ENCODE measurements at places on chromosomes 5 and 9. TPM values are rescaled to one million over a fixed set of nuclear protein-coding genes. Genes with fewer than 3 reads are reported as not detected.

DNA sequence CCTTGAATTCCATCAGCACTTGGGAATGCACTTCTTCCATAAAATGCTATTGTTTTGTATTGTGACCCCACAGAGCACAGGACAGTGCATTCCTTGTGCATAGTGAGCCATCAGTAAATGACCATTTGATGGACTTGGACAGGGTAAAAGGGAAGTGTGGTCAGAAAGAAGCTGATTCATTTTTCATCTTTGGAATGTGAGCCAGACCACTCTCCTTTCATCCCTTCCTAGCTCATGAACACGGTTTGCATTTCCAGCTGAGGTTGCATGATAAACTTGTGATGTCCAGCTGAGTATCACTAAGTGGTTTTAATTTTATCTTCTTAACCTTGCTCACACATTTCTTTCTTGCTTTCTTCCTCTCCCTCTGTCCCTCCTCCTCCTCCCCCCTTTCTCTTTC, 101.3 kb downstream of the NUDT12 start:
- no peaks in the 10 kb centered on the region for H3K27me3 ChIP-seq
- no peaks in the 10 kb centered on the region for H3K4me1 ChIP-seq
- no peak overlapping the region for H3K27ac ChIP-seq
- DNase-seq, result no peak

The PCDHB8 gene
- 3.9 TPM for total RNA-seq

The CCDC112 gene
- total RNA-seq, result 5.3 TPM

DNA sequence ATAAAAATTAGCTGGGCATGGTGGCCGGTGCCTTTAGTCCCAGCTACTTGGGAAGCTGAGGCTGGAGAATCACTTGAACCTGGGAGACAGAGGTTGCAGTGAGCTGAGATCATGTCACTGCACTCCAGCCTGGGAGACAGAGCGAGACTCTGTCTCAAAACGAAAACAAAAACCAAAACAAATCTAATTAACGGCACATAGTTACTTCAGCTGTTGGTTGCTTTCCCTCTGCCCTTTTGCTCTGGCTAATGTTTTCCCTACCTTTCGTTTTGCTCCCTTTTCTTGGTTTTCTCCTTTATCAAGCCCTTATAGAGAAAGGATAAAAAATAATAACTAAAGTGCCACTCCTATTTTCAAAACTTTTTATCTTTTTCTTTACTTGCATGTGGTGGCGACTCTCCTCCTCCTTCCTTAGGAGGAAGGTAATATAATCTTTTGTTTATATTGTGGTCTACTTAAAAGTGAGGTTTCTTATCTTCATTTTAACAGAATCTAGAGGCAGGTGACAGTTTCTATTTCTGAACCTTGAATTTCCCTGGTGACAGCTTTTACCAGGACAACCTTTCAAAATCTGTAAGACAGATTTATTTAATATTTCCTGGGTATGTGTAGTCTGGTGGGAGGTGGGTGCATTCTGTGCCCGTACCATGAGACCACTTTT, 125.4 kb downstream of the ARHGEF28 start:
- no peaks in the 10 kb centered on the region for H3K27me3 ChIP-seq
- H3K4me1 ChIP-seq, result peaks cover 10% of the 10 kb centered on the region
- H3K36me3 ChIP-seq, result no peaks in the 10 kb centered on the region
- H3K27ac ChIP-seq, result no peak overlapping the region
- DNase-seq, result no peak

DNA sequence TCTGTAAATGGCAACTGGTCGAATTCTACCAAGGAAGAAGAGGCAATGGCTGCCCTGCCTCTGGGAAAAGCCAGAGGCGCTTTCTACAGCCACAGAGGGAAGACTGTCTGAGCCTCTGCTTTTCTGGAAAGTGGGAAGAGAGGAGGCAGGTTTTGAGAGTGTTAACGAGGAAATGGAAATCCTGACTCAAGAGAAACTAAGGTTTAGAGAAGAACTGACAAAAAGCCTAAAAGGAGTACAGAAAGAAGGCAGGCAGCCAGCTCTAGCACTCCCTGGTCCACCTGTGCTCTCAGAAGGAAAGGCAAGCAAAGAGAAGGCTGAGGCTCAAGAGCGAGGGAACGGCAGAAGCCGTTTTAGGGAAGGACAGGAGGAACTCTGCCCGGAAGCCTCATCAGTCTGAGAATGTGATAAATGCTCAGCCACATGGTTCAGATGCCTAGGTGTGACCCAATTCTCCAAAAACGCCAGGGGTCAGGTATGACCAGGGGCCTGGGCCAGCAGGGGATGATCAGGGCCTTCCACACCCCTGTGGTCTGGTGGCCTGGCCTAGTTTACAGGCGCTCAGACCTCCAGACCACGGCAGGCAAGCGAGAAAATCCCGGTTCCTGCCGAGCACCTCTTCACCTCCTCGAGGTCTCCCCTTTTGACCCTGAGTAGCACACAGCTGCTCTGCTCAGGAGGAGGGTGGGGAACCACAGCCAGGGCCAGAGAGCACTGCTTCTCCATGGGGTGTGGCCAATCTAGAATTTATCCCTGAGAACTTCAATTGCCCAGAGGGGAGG, 79.9 kb upstream of the FBXW11 start:
- peaks cover 3% of the 10 kb centered on the region for H3K36me3 ChIP-seq
- no peak for DNase-seq
- no peak overlapping the region for H3K27ac ChIP-seq

DNA sequence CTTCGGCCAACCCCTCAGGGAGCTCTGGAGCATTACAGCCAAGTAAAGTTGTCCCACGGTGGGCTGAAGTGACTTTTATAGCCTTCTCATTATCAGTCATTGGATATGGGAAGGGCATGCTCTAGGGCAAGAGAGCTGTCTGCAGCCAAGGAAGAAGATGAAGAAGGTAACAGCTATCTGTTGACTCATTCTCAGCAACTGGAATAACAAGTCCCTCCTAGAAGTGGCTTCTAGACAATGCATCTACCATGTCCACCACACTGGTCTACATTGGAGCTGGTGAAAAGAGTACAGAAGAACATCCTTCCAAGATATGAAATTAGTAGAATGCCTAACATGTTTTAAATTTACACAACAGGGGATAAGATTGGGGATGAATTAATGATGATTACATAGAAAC, 524.2 kb downstream of the ACTL7B start:
- no peak overlapping the region for H3K4me3 ChIP-seq
- no peaks in the 10 kb centered on the region for H3K27me3 ChIP-seq
- H3K36me3 ChIP-seq, result peaks cover 4% of the 10 kb centered on the region
- no peak overlapping the region for H3K27ac ChIP-seq

The FAM169A gene
- 14.5 TPM for total RNA-seq

DNA sequence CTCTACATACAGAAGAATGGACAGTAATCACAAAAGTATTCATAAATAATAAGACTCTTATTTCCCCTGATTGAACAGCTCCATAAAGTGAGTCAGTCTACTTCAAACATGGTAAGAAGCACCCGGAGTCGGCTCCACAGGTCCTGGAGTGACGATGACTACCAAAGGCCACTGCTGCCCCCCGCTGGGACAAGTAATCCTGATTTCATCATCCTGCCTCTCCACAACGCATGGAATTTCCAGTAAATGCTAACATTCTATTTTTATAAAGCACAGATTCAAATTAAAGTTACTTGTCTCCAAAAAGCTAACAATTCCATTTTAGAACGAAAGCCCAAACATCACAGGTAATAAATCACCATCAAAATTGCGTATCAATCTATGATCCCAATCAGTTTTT, 16.2 kb downstream of the ATPSCKMT start:
- H3K27ac ChIP-seq, result peak overlapping the region; percentile 34
- no peaks in the 10 kb centered on the region for H3K27me3 ChIP-seq
- no peaks in the 10 kb centered on the region for H3K4me1 ChIP-seq
- peaks cover 36% of the 10 kb centered on the region for H3K36me3 ChIP-seq
- H3K4me3 ChIP-seq, result no peak overlapping the region

DNA sequence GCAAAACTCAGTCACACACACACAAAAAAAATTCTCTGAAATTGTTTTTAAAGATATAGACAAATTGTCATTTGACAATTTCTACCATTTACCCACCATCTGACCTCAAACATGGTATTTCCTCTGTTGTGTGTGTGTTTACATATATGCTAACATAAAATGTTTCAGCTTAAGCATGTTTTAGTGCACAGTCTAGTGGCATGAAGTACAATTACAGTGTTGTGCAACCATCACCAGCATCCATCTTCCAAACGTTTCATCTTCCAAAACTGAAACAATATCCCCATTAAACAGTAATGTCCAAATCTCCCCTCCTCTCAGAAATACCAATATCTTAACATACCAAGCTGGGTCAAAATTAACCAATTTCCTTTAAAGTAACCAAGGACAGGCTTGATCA, 65.2 kb downstream of the MYO10 start:
- no peak overlapping the region for H3K4me3 ChIP-seq
- no peak overlapping the region for H3K27ac ChIP-seq
- peaks cover 30% of the 10 kb centered on the region for H3K4me1 ChIP-seq
- no peak for DNase-seq

The SLC46A2 gene
- 0.14 TPM for total RNA-seq

DNA sequence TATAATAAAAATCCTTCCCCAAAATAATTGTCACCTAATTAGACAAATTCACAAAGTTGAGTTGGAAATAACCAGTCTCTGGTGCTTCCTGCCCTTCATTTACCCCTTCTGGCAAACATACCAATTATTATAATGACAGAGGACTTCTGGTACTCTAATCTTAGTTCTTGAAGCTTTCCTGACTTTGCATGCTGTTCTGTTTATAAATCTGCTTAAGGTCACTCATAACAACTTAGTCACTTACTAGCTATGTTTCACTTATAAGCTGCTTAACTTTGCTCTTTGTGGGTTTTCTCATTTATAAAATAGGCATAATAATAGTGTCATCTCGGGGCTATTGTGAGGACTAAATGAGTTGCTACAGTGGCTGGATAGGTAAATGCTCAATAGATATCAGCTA, 446.5 kb downstream of the EFNA5 start:
- H3K36me3 ChIP-seq, result no peaks in the 10 kb centered on the region
- H3K4me3 ChIP-seq, result no peak overlapping the region
- H3K27ac ChIP-seq, result no peak overlapping the region
- H3K27me3 ChIP-seq, result no peaks in the 10 kb centered on the region
- DNase-seq, result no peak
- H3K4me1 ChIP-seq, result no peaks in the 10 kb centered on the region

The TRIM52 gene
- 14.1 TPM for total RNA-seq

DNA sequence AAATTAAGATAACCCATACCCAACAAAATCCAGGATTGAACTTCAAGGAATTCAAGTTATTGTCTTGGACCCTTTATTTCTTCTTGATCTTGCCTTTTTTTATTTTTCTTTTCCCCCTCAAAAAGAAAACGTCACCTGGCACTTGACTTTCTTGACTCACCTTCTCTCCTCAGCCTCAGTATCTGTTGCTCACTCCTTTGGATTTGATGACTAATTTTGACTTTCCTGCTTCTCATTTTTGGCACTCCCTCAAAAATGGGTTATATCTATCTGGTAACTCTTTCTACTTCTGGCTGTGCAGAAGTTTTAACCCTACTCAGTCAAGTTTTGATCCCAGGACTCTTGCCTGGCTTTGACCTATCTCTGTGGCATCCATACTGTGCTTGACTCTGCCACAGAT, 66.6 kb upstream of the SPATA31D4 start:
- H3K27ac ChIP-seq, result no peak overlapping the region
- H3K4me1 ChIP-seq, result no peaks in the 10 kb centered on the region
- no peaks in the 10 kb centered on the region for H3K36me3 ChIP-seq
- H3K4me3 ChIP-seq, result no peak overlapping the region
- no peak for DNase-seq

The SPRY4 gene
- 16.1 TPM for total RNA-seq

DNA sequence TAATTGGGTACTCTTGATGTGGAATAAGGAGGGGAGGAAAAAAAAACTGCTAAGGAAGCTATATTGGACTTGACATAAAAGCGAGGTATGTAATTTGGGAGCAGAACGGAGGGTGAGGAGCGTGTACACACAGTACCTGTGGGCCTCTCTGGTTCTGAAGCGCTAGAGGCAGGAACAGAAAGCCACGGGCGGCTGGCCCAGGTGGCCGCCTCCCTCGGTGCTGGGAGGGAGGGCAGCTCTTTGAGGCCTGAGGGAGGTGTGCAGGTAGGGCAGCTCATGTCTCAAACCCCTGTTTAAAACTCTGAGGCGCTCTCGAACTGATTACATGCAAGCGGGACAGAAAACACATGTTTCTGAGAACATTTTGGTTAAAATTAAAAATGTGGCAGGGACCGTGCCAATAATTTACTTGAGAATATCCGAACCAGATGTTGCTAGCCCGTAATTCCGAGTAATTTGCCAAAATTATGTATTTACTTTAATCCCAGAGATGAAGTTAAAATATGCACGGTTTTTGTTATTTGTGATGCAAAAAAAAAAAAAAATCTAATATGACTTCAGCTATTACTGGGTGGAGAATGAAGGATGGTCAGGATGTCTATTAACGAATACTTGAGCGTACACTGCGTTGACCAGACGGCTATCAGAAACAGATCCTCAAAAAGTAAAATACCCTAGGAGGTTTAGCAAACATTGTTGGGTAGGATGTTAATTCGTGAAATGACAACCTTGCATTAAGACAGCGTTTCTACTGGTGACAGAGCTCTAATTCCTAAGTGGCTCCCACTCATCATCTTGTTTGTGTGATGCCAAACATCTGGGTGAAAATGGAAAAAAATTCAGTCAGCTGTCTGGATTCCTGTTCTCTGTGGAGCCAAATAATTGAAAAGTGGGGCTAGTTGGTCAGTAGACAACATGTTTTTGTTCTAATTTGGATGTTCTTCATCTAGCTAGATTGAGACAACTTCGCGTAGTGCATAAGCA, 24.4 kb upstream of the STC2 start:
- H3K4me1 ChIP-seq, result peaks cover 7% of the 10 kb centered on the region
- DNase-seq, result no peak
- H3K27me3 ChIP-seq, result peaks cover 6% of the 10 kb centered on the region
- no peak overlapping the region for H3K4me3 ChIP-seq

- H3K4me1 ChIP-seq, result no peaks in the 10 kb centered on the region
- peaks cover 24% of the 10 kb centered on the region for H3K36me3 ChIP-seq
- no peaks in the 10 kb centered on the region for H3K27me3 ChIP-seq
- no peak overlapping the region for H3K27ac ChIP-seq
- no peak for DNase-seq
Measured at GRCh38 chr5:134837530-134838181, 8.1 kb upstream of the C5orf24 start.
